ENCODE measurements at places on chromosomes 12 and 14.
A peak's percentile ranks its signal among the peaks of the same experiment; 100 is the strongest.

GRCh38 chr14:82403987-82404386, 870.3 kb upstream of the SEL1L start:
- DNase-seq, result no peak

GRCh38 chr12:126874427-126875026, 1392.4 kb upstream of the TMEM132C start:
- DNase-seq, result peak; percentile 83

GRCh38 chr12:121574025-121574424, 6.8 kb downstream of the KDM2B start:
- no peak for DNase-seq

- no peak for DNase-seq
These were observed 11.2 kb upstream of the MRPL42 start for GRCh38 chr12:93456077-93456476.

GRCh38 chr14:99604766-99605298, 825 bp upstream of the CCDC85C start:
- DNase-seq, result peak; percentile 71

DNA sequence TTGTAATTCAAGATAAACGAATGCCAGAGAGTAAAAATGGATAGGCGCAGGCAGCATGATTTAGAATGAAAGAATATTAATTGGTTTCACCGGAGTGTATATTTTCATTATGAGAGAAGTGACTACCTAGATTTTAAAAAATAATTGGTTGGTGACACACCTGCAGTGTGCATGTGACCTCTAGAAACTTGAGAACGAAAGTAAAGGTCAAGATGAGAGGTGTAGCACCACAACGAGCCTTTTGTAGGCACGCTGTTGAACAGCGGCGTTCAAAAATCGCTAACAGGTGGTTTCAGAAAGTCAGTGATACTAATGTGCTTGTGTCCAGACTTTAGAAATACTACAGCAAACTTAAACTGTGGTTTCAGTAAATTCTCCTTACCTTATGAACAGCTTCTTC, 123.8 kb downstream of the NPAS3 start:
- DNase-seq, result no peak

GRCh38 chr12:104991565-104992128, 5.5 kb downstream of the NOPCHAP1 start:
- no peak for DNase-seq

DNA sequence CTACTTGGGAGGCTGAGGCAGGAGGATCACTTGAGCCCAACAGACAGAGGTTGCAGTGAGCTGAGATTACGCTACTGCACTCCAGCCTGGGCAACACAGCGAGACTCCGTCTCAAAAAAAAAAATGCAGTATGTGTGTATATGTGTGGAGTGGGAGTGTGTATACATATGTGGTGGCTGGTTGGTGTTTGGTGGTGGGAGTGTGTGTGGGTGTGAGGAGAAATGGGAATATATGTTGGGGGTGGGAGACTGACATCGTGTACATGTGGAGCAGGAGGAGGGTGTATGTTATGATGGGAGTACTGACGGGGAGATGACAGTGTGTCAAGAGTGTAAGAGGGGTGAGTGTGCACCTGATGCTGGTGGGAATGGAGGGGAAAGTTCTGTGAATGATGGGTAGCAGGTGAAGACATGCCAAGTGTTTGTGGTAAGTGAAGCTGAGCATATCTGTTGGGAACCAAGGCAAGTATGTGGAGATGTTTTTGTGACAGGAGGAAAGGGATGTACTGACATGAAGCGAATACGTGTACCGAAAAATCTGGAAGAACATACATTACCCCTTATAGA, 4.2 kb downstream of the PNMA1 start:
- no peak for DNase-seq

GRCh38 chr12:87597114-87597513, 432.1 kb downstream of the C12orf50 start:
- DNase-seq, result no peak

DNA sequence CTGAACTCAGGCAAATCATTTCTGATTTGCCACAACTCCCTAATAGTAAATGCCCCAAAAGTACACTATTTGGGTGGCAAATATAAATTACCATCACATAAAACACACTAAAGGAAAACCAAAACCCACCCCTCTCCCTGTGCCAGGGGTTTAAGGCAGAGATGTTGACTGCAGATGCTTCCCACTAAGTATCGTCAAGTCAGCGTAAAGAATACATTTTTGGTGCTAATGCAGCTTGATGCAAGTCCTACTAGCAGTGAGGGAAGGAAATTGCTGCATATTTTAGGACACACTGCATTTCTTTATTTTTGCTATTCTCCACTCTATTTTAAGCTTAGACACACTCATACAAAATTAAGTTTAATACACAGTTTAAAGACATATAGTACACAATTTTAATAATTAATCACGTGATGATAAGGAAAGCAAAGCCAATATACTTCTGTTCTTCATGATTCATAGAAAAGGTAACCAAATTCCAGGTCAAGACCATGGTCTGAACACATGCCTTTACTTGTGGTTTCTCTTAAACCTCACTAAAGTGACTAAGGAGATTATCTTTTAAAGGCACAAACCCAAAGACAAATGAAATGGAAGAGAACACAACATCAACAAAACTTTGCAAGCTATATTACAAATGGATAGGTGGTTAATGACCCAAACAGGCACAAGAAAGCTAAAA, 162.2 kb downstream of the STXBP6 start:
- DNase-seq, result no peak

- DNase-seq, result no peak
These were observed 58.1 kb upstream of the KITLG start for GRCh38 chr12:88638388-88638787.

DNA sequence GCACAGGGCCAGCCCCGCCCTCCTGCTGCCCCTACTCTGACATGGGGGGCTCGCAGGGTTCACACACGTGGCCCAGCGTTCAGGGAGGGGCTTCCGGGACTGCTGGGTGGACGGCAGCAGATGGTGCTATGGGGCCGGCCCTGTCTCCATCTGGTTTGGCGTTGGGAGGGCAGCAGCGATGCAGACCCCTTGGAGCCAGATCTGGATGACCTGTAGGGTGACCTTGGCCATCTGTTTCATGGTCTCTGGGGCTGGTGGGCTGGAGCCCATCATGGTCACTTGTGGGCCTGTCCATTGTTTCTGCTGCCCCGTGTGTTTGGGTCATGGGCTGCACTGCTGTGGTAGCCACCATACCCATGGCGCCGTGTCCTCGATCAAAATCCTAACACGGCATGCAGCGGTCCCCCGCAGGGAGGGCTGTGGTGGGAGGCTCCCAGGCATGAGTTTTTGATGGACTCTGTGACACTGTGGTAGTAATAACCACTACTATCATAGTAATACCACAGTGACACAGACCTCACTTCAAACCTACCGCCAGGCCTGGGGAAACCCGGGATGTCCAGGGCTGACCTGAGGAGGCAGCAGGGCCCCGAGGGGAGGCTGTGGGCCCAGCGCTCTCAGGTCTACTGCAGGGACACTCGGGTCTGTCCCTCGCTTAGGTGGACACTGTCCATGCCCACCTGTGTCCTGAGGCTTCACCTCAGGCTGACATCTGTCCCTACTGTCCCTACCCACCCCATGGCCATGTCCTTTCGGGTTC, 359.4 kb downstream of the TMEM121 start:
- DNase-seq, result no peak

- no peak for DNase-seq
These were observed 1469.3 kb downstream of the AACS start for GRCh38 chr12:126534495-126534894.

DNA sequence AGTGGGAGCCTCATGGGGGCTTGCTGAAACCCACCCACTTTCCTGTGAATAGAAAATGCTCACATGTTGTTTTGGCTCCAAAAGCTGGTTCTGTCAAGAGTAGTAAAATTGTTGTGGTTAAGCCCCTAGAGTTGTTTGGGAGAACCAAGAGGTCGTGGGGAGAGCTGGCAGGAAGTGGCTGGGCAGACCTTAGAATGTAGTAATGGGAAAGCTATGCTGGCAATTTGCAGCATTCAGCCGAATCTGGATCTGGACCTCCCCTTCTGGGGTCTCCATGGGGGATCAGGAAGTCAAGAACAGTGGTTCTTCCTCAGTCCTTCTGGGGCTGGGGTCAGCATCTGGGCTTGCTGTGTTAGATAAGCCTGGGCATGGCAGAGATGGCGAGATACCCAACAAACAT, 150.6 kb upstream of the TBX3 start:
- peak; percentile 60 for DNase-seq

DNA sequence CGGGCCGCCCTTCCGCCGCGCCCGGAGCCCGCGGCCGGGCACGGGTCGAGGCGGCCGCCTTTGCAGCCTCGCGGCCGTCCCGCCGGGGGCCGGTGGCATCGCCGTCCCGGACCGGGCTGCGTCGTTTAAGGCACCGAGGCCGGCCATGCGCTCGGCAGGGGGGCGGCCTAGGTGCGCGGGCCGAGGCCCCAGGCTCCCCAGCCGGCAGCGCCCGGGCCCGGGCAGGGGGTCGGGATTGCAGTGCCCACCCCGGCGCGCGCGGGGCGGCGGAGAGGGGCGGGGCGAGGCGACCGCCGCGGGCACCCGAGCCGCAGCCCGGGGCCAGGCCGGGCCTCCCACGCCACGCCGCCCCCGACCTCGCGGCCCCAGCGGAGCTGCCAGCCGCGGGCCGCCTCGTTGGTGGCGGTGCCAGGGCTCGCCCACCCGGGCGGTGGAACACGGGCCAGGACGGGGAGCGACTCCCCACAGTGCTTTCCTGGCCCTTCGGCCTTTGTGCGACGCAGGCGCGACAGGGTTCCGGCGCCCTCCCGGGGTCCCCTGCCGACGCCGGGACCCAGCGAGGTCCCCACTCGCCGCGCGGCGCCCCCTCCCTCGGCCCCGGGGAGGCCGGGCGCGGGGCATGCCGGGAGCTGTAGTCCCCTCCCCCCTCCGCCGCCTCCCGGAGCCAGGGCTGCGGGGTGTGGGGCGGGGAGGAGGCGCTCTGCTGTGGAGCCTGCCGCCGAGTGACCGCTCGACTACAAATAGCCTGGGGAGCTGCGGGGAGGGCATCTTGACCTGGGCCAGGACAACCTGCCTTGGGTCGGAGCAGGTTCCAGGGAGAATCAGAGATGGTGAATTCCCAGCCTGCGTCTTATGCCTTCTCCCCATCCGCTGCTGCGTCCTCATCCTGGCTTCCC, 769 bp downstream of the FKBP4 start:
- DNase-seq, result peak; percentile 96

GRCh38 chr14:53109105-53110041, 43.8 kb downstream of the DDHD1 start:
- DNase-seq, result peak; percentile 64

GRCh38 chr14:65072256-65072655, 30.1 kb downstream of the MAX start:
- DNase-seq, result no peak

GRCh38 chr14:67820428-67820971, 921 bp downstream of the RAD51B start:
- DNase-seq, result no peak

DNA sequence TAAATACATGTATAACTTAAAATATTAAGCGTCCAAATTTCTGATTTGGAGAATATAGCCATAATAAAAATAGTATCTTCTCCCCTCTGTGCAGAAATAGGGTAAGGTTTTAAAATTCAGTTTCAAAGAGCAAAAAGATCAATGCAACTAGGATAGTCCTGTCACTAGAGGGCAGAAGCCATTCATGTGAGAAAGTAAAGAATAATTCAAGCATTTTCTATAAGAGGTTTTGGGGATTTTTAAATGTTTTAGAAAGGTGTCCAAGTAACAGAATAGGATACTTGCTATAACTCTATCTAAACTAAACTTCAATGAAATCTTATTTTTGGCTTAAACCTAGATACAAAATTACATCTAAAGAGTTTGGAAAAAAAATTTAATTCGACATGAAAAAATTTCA, 50.3 kb downstream of the ADAMTS20 start:
- DNase-seq, result peak; percentile 49

GRCh38 chr14:95126906-95127530, 30.3 kb downstream of the DICER1 start:
- DNase-seq, result no peak

DNA sequence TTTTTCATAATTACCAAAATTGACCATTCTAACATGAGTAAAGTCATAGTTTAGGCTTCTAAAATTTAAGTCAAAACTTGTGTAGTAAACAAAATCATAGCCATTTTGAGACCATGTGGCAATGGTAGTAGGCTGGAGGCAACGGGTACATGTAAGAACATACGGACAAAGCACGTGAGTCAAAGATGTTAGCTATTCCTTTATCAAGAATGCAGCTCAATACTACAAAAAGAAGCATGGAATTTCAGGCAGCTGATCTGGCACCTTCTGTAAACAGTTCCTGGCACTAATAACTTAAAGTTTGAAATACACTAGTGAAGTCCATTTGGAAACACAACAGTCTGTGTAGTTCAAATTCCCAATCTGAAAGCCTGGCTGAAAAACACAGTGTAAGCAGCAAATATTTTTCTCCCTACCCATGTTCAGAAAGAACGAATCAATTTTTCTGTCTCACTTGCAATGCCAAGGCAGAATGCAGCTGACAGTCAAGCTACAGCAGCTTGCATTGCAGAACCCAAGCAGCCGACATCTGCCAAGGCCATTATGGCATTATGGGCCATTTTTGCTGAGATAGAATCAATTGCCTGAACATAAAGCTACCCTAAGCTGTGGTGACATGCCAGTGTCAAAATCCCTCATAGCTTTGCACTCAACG, 29.3 kb downstream of the MYF5 start:
- peak; percentile 17 for DNase-seq

DNA sequence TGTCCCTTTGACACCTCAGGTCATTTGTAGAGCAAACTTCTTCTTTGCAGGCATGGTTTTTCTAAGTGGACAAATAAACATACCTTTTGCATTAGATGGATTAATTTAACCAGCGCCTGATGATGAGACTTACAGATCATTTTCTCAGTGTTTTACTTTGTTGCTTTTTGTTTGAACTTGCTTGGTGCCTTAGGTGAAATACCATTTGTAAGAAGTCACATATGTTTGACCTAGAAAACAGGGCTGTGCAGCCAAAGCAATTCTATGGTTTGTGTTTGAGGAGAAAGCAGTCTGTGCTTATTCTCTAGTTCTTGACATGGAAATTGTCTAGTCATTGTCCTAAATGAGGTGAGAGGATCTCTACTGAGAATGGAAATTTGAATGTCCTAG, 111.1 kb downstream of the DIP2B start:
- no peak for DNase-seq

DNA sequence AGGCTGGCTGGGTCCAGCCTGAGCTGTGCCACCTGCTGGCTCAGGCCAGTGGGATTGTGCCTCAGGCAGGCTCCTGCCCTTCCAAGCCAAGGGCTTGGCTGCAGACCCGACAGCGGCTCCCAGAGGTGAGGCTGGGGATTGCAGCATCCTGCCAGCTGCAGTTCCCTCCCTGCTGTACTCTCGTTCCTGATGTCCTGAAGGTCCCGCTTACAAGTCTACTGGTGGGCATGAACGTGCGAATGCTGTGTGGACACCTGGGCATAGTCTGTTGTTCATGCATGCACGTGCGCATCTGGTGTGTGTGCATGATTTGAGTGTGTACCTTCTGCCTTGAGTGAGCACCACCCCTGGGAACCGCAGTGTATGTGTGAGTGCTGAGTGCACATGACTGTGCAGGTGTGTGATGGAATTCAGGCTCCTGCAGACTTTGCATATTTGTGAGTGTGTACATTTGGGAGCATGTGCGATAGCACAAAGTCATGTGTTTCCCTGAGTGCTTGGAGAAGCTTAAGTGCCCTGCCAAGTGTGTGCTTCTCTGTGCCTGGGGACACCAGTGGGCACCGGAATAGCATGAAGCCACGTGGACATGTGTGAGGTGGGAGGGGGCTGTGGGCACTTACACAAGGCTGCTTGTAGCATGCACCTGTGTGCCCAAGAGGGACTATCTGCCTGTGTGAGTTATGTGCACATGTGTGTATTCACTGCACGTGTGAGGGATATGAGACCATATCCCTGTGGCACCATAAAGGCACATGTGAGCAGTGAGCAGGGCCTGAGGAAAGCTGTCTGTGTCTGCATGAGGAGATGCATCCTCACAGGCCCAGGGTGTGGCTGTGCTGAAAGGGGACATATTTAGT, 19.3 kb upstream of the KRT7 start:
- peak; percentile 88 for DNase-seq
